ENCODE measurements at places on chromosomes 7 and 10. TPM values are rescaled to one million over a fixed set of nuclear protein-coding genes. Genes with fewer than 3 reads are reported as not detected.

GRCh38 chr7:24417526-24418120, 133.6 kb downstream of the NPY start:
- no peaks in the 10 kb centered on the region for H3K4me1 ChIP-seq
- H3K4me3 ChIP-seq, result no peak overlapping the region
- no peaks in the 10 kb centered on the region for H3K36me3 ChIP-seq

- H3K27ac ChIP-seq, result no peak overlapping the region
- H3K4me1 ChIP-seq, result no peaks in the 10 kb centered on the region
- no peak for DNase-seq
- H3K36me3 ChIP-seq, result no peaks in the 10 kb centered on the region
- H3K4me3 ChIP-seq, result no peak overlapping the region
Measured at GRCh38 chr7:17415955-17416354, 117.5 kb downstream of the AHR start.

GRCh38 chr7:95922191-95922590, 149.8 kb downstream of the DYNC1I1 start:
- no peaks in the 10 kb centered on the region for H3K36me3 ChIP-seq
- no peak overlapping the region for H3K4me3 ChIP-seq
- no peak for DNase-seq
- H3K27ac ChIP-seq, result no peak overlapping the region
- H3K27me3 ChIP-seq, result no peaks in the 10 kb centered on the region

DNA sequence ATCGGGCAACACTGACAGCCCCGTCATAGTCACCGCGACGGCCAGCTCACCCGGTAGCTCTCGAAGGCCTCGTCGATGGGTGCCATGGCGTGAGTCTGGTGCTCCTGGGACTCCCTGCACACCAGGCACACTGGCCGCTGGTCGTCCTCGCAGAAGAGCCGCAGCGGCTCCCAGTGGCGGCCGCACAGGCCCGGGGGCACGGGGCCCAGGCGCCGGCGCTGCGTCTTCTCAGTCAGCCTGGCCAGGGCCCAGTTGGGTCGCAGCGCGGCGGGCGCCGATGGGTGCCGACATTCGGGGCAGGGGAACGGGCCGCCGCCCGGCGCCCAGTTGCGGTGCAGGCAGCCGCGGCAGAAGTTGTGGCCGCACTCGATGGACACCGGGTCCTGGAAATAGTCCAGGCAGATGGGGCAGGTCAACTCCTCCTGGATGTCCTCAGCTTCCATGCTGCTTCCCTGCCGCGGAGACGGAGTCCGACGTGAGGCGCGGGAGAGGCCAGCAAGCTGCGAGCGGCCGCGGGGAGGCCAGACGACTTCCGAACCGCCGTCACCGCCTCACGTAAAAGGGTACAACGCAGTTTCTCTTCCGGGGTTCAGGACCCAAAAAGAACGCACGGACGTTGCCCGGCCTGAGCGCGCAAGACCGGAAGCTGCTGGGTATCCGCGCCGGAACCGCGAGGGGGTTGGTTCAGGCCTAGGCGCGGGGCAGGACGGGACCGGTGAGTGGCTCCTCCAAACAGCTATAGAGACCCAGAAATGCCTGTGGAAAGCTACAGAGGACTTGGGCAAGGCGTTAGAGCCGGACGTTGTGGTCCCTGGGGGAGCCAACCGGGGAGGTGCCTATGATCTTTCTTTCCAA, at the start of gene TRIM4:
Gene TRIM4, minus strand, starts transcription at position 572 of the 855 bp plus-strand sequence. Its CDS starts 129 bp downstream, at position 443.
- DNase-seq, result peak; percentile 90
- H3K4me1 ChIP-seq, result peaks cover 16% of the 10 kb centered on the region
- H3K4me3 ChIP-seq, result peak within 1 kb of the TSS; percentile 82
- H3K36me3 ChIP-seq, result peaks cover 17% of the 10 kb centered on the region
- H3K27me3 ChIP-seq, result no peaks in the 10 kb centered on the region
- peak within 1 kb of the TSS; percentile 89 for H3K27ac ChIP-seq

DNA sequence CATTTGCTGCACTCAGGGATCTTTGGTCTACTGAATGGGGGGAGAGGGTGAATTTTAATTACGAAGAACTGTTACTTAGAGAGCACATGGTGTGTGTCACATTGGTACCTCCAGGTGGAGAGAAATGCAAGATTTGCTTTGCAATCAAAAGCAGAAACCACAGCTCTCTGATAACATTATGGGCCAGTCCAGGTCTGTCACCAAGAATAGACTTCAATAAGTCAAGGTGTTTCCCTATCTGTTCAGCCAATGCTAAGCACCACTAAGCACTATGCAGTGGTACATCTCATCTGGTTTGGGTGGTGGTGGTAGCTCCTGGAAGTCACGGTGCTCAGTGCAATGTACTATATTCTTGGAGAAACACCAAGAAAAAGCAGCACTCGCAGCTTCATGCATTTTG, 119.6 kb upstream of the AFAP1L2 start:
- peaks cover 50% of the 10 kb centered on the region for H3K4me1 ChIP-seq
- H3K4me3 ChIP-seq, result no peak overlapping the region
- no peaks in the 10 kb centered on the region for H3K36me3 ChIP-seq
- DNase-seq, result no peak
- no peaks in the 10 kb centered on the region for H3K27me3 ChIP-seq

HPSE2 gene
- total RNA-seq, result 3.0 TPM

CPA5 gene
- total RNA-seq, result not detected

ITIH5 gene
- total RNA-seq, result 1.9 TPM

ZNF804B gene
- not detected for total RNA-seq

MBL2 gene
- not detected for total RNA-seq

Data from Peyer's patch (tissue), 4 donors.